Activated naive CD4-positive, alpha-beta T cell treated with anti-CD3 and anti-CD28 coated beads for 36 hours (primary cell): ENCODE measurements at places on chromosomes 3 and 15. TPM values are rescaled to one million over a fixed set of nuclear protein-coding genes. Genes with fewer than 3 reads are reported as not detected.

The STRIT1 gene
- not detected for total RNA-seq

The ACKR2 gene
- 0.42 TPM for total RNA-seq

DNA sequence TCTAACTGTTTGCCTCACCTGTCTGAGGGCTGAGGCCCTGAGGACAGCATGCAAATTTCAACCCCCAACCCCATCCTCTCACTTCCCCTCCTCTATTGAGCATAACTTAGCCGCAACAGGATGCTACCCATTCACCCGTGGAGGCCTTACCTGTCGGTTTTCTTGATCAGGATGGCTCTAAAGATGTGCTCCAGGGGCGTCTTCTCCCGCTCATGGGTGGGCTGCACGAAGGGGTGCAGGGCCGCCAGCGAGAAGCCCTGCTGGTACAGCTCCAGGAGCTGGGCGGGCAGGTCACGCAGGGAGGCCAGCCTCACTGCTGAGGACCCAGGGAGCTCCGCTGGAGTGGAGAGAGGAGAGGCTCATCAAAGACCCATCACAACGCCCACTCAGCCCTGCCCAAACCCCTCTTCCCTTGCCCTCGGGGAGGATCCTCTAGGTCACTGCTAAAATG, 79.8 kb downstream of the RFTN1 start:
- no peak overlapping the region for H3K27ac ChIP-seq
- H3K36me3 ChIP-seq = peaks cover 31% of the 10 kb centered on the region
- H3K27me3 ChIP-seq = no peaks in the 10 kb centered on the region
- peaks cover 12% of the 10 kb centered on the region for H3K4me1 ChIP-seq

- DNase-seq = no peak
- no peak overlapping the region for H3K4me3 ChIP-seq
- no peak overlapping the region for H3K27ac ChIP-seq
- H3K36me3 ChIP-seq = no peaks in the 10 kb centered on the region
- H3K27me3 ChIP-seq = peaks cover 4% of the 10 kb centered on the region
- H3K4me1 ChIP-seq = no peaks in the 10 kb centered on the region
These were observed 382.4 kb downstream of the IL5RA start for GRCh38 chr3:2727610-2728318.

DNA sequence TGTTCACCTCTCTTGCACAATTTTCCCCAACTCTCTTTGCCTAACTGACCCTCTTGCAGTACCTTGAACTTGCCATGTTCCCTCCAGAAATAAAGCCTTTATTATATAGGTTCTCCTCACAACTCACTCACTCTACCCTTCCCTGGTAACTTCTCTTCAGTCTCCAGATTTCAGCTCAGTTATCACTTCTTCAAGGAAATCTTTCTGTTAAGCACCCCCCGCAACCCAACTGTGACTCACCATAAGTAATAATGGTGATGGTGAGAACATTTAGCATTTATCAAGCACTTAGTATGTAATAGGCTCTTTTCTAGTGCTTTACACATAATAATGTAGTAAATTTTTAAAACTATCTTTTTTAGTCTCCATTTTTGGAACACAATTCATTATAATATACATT, 8.1 kb upstream of the OR5K1 start:
- H3K27ac ChIP-seq = no peak overlapping the region
- H3K4me3 ChIP-seq = no peak overlapping the region
- H3K4me1 ChIP-seq = no peaks in the 10 kb centered on the region
